ENCODE measurements at places on chromosomes 7 and 10.
A peak's percentile ranks its signal among the peaks of the same experiment; 100 is the strongest.

DNA sequence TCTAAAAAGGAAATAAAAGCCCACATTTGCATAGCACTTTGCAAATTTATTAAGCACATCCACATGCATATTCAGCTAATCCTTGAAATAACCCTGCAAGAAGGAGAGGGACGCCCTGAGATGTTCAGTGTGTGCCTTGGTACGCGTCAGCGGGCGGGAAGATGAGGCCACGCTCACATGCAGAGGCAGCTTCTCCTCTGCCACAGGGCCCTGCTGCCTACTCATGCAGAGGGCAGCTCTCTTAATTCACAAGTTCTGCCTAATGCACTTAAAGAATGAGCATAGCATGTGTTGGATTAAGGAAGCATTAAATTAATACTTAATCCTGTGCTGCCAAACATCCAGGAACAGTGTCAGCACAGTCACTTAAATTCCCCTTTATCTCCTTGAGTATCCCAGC, 132.3 kb downstream of the HECW1 start:
- no peak for DNase-seq

- DNase-seq, result no peak
These were observed 178.8 kb downstream of the ELMO1 start for GRCh38 chr7:37269711-37270508.

GRCh38 chr7:156780724-156781455, 112.1 kb downstream of the LMBR1 start:
- peak; percentile 66 for DNase-seq

- no peak for DNase-seq
These were observed 7.2 kb downstream of the ITIH5 start for GRCh38 chr10:7659560-7659959.

DNA sequence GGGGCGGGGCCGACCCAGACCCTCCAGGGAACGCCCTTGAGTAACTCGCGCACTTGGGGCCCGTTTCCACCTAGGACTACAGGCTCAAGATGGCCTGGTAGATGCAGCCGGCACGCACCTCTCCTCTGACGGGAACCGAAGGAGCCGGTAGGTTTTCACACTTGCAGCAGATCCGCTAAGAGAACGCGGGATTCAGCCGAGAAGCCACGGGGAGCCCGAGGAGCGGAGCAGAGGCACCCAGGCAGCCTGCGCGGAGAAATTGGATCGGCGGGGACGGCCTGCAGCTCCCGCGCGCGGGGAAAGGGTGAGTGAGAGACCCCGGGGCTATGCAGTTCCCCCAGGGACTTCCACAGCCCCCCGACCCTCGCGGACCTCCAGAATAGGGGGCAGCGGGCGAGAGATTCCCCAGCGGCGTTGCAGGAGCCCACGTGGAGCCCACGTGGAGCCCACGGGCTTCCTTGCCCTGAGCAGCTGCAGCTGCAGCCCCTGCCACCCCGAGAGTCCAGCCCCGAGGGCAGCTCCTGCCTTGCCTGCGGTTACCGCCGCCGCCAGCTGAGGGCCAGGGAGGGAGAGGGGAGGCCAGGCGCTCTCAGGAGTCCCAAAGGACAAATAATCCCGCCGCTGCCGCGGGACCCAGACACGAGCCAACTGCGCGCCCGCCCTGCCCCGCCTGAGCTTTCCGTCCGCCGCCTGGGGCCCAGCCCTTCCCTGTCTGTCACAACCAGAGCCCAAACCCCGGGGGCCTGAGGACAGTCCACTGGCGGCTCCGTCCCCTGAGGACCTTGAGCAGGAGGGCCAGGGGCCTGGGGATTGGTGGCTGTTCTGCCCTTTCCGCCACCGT, 13.1 kb downstream of the IFT22 start:
- DNase-seq, result peak; percentile 77

Data from NAMALWA (cell line).